ENCODE measurements at places on chromosomes 5 and 9.

GRCh38 chr9:110738982-110739381 lies 70.4 kb downstream of the MUSK start:
- H3K27me3 ChIP-seq = no peaks in the 10 kb centered on the region
- no peak overlapping the region for H3K4me3 ChIP-seq
- DNase-seq = no peak
- peaks cover 3% of the 10 kb centered on the region for H3K4me1 ChIP-seq
- H3K27ac ChIP-seq = no peak overlapping the region
- H3K36me3 ChIP-seq = no peaks in the 10 kb centered on the region

DNA sequence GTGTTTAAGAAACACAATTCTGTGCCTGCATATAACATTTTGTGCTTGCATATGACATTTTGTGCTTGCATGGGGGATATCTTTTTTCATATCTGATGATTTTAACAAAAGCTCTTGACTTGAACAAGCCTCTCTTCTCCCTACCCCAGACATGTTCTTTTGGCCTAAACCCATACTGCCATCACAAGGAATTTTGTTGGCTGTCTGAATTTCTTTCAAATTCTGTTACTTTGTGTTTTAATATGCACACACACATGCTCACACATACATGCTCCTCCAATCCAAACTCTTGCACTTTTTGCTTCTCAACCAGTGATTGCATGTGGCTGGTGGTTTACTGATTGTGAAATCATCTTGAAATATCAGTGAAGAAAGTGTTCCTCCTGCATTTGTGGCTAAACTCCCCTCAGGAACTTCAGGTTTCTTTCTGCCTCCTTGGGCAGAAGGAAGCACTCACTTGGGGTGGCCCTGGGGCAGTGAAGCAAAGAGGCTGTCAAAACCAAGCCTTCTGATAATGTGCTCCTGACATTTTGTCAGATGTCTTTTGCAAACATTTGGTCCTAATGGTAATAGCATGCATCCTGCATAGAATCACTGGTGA lies 377.2 kb upstream of the KLF4 start:
- no peak for DNase-seq
- H3K27me3 ChIP-seq = peaks cover 71% of the 10 kb centered on the region
- H3K4me3 ChIP-seq = no peak overlapping the region
- no peaks in the 10 kb centered on the region for H3K4me1 ChIP-seq
- no peak overlapping the region for H3K27ac ChIP-seq
- H3K36me3 ChIP-seq = no peaks in the 10 kb centered on the region

DNA sequence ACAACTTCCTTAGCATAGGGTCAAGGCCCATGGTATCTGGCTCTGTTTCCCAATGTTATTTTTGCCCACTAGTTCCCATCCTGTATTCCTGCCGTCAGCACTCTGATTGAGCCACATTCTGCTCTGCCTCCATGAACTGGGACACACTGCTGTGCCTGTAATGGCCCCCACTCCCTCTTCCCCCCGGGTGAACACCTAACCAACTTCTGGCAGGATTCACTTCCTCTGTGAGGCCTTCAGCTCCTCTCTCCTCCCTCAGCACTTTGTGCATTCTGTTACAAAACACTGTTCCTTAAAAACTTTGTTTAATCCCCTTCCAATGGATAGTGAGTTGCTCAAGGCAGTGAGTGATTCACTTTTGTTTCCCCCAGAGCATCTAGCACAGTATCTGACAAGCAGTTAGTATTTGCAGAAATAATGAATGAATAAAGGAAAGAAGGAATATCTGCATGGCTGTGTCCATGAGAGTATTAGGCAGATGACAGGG lies 183.6 kb downstream of the EFNA5 start:
- DNase-seq = no peak
- no peak overlapping the region for H3K4me3 ChIP-seq
- H3K27me3 ChIP-seq = no peaks in the 10 kb centered on the region

GRCh38 chr5:73298772-73299630 lies 126.0 kb downstream of the TMEM174 start:
- H3K36me3 ChIP-seq = no peaks in the 10 kb centered on the region
- peak; percentile 87 for DNase-seq
- H3K27me3 ChIP-seq = peaks cover 95% of the 10 kb centered on the region
- H3K4me3 ChIP-seq = peak overlapping the region; percentile 69
- H3K4me1 ChIP-seq = peaks cover 10% of the 10 kb centered on the region

DNA sequence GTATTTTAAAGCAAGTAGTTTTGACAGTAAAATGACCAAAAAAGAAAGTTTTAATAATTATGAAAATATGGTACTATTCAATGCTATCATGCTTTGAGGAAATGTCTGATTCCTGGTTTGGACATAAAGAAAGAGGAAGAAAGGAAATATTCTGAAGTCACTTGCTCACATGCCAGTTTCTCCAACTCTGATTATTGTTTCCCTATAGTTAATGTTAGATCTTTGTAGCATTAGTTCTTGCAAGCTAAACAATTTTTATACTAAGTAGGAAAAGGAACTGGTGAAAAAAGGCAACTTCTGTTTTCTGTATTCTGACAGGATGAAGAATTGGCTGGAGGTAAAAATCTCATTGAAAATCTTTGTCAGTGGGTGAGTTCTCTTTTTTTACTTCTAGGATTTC lies 119.5 kb downstream of the YTHDC2 start:
- H3K27me3 ChIP-seq = no peaks in the 10 kb centered on the region
- H3K4me1 ChIP-seq = no peaks in the 10 kb centered on the region
- no peak overlapping the region for H3K27ac ChIP-seq
- H3K4me3 ChIP-seq = no peak overlapping the region

DNA sequence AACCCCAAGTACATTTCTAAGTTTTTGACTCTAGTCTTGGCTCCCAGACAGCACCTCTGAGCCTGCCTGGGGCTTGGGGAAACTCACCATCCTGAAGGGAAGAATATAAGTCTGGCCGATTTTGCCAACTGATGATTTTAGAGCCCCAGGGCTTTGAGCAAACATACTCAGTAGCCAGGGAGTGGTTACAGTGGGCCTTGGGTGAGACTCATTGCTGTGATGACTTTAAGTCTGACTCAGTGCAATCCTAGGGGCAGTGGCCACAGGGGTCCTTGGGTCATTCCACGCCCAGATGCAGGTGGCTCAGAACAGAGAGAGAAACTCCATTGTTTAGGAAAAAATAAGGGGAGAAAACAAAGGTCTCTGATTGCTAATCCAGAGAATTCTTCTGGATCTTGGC lies 312.0 kb upstream of the EDIL3 start:
- H3K4me3 ChIP-seq = no peak overlapping the region
- no peaks in the 10 kb centered on the region for H3K27me3 ChIP-seq
- no peak overlapping the region for H3K27ac ChIP-seq
- H3K4me1 ChIP-seq = no peaks in the 10 kb centered on the region
- no peaks in the 10 kb centered on the region for H3K36me3 ChIP-seq
- DNase-seq = no peak

DNA sequence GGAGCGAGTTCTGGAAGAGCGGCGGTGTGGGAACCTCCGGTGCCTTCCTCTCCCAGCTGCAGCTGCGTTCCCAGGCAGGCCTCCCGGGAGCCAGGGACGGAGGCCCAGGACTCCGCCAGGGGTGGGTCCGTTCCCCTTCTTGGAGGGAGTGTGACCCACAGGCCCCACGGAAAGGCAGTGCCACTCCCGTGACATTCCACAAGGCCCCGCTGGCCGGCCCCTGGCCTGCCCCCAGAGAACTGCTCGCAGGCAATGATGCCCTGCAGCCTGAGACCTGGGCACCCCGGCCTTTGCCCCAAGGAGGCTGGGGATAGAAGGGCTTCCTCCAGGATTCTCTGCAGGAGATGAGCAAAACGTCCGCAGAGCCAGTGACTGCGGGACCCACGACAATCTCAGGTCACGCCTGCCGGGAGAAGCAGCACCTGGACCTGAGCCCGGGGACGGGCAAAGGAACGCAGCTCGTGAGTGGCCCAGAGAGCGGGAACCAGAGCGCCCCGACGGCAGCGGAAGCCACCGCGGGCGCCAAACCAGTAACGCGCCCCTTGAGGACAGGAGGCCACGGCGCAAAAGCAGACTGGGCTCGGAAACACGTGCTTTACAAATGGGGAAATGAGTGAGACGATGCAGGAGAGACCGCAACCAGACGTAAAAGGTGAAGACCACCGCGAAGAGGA lies 9.3 kb downstream of the OBP2B start:
- H3K36me3 ChIP-seq = no peaks in the 10 kb centered on the region
- H3K4me3 ChIP-seq = no peak overlapping the region
- no peaks in the 10 kb centered on the region for H3K4me1 ChIP-seq
- peaks cover 14% of the 10 kb centered on the region for H3K27me3 ChIP-seq
- H3K27ac ChIP-seq = no peak overlapping the region
- peak; percentile 68 for DNase-seq

DNA sequence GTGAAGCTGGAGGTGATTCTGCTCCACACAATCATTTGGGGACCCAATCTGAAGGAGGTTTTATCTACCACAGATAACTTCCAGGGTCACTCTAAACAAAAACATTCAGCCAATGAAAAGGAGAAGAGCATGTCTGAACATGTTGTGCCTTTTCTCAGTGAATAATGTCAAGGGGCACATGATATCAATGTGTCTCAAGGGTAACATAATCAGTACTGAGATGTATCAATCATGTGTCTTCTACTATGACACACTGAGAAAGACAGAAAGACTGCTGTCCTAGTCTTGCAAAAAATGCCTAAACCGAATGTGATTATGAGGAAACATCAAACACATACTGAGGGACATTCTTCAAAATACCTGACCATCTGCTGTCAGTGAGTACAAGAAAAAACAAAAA lies 25.4 kb upstream of the RASA1 start:
- H3K4me3 ChIP-seq = no peak overlapping the region
- no peaks in the 10 kb centered on the region for H3K4me1 ChIP-seq
- DNase-seq = no peak
- H3K27ac ChIP-seq = no peak overlapping the region
- H3K27me3 ChIP-seq = no peaks in the 10 kb centered on the region

GRCh38 chr9:127786773-127787104 lies 905 bp downstream of the CDK9 start:
- DNase-seq = no peak
- peak overlapping the region; percentile 88 for H3K4me3 ChIP-seq
- no peaks in the 10 kb centered on the region for H3K27me3 ChIP-seq
- no peaks in the 10 kb centered on the region for H3K4me1 ChIP-seq

- H3K4me3 ChIP-seq = no peak overlapping the region
- H3K27me3 ChIP-seq = no peaks in the 10 kb centered on the region
- DNase-seq = no peak
- H3K27ac ChIP-seq = no peak overlapping the region
- H3K4me1 ChIP-seq = peaks cover 8% of the 10 kb centered on the region
Measured at GRCh38 chr5:78328585-78329173, 31.7 kb upstream of the SCAMP1 start.

GRCh38 chr5:141640698-141641097 lies 3.9 kb downstream of the RELL2 start:
- peaks cover 7% of the 10 kb centered on the region for H3K36me3 ChIP-seq
- H3K27me3 ChIP-seq = peaks cover 12% of the 10 kb centered on the region
- no peak for DNase-seq
- H3K27ac ChIP-seq = no peak overlapping the region
- H3K4me1 ChIP-seq = no peaks in the 10 kb centered on the region
- H3K4me3 ChIP-seq = no peak overlapping the region

GRCh38 chr5:142939006-142939405 lies 168.8 kb downstream of the ARHGAP26 start:
- H3K36me3 ChIP-seq = no peaks in the 10 kb centered on the region
- H3K4me3 ChIP-seq = no peak overlapping the region
- H3K27me3 ChIP-seq = no peaks in the 10 kb centered on the region
- H3K27ac ChIP-seq = no peak overlapping the region

DNA sequence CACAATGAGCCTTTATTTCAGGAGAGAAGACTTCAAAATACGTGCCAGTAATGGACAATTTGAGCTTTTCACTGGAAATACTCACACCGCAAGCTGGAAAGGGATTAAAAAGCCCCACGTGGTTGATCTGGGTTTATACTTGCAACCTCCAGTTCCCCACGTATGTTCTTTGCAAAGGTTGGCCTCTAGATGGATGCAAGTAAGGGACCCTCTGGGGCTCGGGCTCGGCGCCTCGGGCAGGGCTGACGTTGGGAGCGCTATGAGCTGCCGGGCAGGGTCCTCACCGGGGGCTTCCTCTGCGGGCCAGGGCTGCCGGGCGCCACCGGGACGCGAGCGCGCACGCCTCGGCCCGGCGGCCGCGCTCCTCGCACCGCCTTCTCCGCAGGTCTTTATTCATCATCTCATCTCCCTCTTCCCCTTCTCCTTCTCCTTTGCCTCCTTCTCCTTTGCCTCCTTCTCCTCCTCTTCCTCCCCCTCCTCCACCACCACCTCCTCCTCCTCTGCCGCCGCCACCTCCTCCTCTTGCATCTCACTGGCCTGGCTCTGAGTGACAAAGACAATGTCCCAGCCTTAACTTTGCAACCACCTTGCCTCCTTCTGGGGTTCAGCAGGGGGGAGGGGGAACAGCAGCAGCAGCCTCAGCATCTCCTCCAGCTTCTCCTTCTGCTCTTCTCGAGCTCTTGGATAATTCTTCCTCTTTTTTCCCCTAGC lies 701 bp upstream of the ZNF462 start:
- peaks cover 9% of the 10 kb centered on the region for H3K4me1 ChIP-seq
- H3K4me3 ChIP-seq = peak overlapping the region; percentile 97
- peaks cover 23% of the 10 kb centered on the region for H3K27me3 ChIP-seq
- no peaks in the 10 kb centered on the region for H3K36me3 ChIP-seq
- peak overlapping the region; percentile 86 for H3K27ac ChIP-seq

- H3K4me3 ChIP-seq = no peak overlapping the region
- H3K27ac ChIP-seq = no peak overlapping the region
- peak; percentile 41 for DNase-seq
- H3K4me1 ChIP-seq = no peaks in the 10 kb centered on the region
Measured at GRCh38 chr9:36935768-36936497, 98.1 kb downstream of the PAX5 start.

- peak overlapping the region; percentile 99 for H3K4me3 ChIP-seq
- peaks cover 3% of the 10 kb centered on the region for H3K4me1 ChIP-seq
- peaks cover 5% of the 10 kb centered on the region for H3K36me3 ChIP-seq
- H3K27ac ChIP-seq = peak overlapping the region; percentile 92
- H3K27me3 ChIP-seq = no peaks in the 10 kb centered on the region
Measured at GRCh38 chr5:52800394-52801213, 12.9 kb downstream of the ITGA1 start.

GRCh38 chr5:179170606-179171005 lies 110.4 kb downstream of the ZNF354C start:
- no peak overlapping the region for H3K27ac ChIP-seq
- no peaks in the 10 kb centered on the region for H3K36me3 ChIP-seq
- no peak for DNase-seq
- no peak overlapping the region for H3K4me3 ChIP-seq

DNA sequence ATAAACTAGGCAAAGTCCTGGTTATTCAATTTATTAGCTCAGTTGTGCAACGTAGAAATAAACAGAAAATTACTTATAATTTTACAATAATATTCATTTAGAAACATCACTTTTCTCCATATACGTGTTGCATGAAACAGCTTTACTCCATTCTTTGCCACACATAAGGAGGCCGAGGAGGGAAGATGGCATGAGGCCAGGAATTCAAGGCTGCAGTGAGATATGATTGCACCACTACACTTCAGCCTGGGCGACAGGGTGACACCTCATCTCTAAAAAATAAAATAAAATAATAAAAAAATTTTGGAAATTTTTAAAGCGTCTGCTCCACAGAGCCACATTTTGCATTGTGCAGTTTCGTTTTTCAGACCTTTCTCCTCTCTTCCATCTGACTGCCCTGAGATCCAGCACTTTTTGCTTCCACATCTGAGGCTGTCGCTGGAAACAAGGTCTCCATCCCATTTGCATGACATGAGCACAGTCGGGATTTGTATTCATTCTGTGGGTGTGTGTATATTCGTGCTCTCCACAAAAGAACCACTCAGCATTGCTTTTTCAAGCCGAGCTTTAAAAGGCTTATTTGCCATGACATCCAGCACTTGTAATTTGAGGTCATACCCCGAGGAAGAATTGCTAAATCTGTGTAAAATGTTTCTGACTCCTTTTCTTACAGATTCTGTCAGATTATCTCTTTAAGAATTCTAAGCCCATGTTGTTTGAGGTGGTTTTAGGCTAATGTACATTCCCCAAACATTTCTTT lies 98.6 kb upstream of the MSX2 start:
- no peak overlapping the region for H3K4me3 ChIP-seq
- no peak overlapping the region for H3K27ac ChIP-seq
- DNase-seq = peak; percentile 40
